ENCODE measurements at places on chromosomes 1 and 21. TPM values are rescaled to one million over a fixed set of nuclear protein-coding genes. Genes with fewer than 3 reads are reported as not detected.

DNA sequence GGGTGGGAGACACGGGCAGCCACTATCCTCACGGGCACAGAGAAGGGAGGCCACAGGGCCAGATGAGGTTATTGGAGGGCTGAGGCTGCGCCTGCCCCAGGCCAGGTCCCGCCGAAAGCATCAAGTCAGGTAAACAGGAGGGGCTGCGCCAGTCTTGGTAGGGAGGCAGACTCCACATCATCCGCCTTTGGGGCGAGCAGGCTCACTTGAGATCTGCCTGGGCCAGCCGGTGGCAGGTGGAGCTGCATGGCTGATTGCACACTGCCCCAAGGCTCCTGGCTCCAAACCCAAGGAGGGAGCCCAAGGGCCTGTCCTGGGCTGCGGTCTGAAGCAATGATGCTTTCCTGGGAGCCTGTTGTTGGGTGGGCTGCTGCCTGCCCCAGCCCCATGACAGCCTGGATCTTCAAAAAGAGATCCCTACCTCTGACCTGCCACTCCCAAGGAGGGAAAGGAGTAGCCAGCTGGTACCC, 4.6 kb downstream of the SMIM1 start:
- DNase-seq = no peak

DNA sequence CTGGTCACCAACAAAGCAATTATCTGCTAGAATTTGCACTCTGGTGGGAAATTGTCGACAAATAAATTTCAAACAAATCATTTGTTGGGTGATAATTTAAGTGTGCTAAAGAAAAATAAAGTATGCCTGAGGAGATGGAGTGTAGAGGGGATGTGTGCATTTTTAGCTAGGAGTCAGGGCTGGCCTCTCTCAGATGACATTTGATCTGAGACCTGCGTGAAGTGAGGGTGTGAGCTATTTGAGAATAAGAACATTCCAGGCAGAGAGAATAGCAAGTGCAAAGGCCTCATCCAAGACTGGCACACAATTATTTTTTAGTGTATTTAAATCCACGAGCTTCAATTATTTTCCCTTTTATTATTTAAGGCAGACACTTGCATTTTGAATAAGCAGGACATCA, 19.7 kb upstream of the S1PR1 start:
- no peak for DNase-seq

GRCh38 chr1:85815906-85816305, 107.7 kb upstream of the ZNHIT6 start:
- no peak for DNase-seq

GRCh38 chr1:177780096-177780700, 189.7 kb downstream of the SEC16B start:
- peak; percentile 29 for DNase-seq

DNA sequence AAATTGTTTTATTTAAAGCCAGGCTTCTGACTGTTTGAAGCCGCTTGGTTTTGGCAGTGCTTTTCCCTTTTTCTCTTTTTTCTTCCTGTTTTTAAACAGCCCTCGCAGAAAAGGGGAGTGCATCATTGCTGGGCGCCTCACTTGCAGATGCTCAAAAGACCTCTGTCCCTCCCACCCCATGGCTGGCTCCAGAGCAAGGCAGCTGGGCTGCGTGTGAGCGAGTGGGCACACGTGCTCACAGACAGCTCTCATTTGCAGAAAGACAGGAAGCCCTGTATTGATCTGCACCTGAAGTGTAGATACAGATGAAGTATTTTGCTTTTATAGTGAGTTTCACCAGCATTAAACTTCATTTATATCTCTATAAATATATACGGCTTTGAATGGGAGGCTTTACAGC, 8.8 kb downstream of the TNR start:
- no peak for DNase-seq

DNA sequence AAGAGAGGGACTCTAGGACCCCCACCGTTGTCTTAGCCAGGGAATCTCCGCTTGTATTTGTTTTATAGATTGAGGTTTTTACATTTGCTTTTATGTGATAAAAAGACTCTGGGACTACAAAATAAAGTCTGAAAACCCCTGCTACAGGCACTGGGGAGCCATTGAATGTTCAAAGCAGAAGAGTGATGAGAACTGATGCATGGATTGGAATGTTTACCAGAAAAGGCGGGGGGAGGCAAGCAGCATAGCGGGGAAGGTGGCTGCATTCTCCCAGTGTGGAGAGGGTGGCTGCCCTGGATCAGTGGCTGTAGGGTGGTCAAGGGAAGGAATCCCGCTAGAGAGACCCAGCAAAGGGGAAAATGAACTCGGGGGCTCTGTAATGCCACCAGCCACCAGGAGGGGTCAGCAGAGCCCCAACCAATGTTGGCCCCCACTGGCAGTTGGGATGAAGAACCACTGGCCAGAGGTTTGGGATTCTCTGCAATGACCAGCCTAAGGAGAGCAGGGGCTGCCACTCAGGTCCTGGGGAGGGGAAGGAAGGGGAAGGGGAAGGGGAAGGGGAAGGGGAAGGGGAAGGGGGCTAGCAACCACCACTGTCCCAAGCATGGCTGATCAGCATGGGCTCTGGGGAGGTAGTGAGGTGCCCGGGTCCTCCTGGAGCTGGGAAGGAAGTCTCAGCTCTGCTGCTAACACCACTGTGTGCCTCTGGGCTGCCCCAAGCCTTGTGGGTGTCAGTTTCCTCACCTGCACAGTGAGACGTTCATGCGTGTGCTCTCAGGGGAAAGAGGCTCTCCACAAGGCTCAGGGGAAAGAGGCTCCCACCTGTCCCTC, 19.2 kb upstream of the PEF1 start:
- DNase-seq = no peak

The EFHD2 gene
- 55.7 TPM for total RNA-seq

The CCDC181 gene
- 0.24 TPM for total RNA-seq

The NEGR1 gene
- total RNA-seq = not detected

The ACKR1 gene
- total RNA-seq = not detected

The TSNAX gene
- 75.2 TPM for total RNA-seq

Data from A172 (cell line).